GM12892 (cell line): ENCODE measurements at places on chromosomes 7 and 10.

DNA sequence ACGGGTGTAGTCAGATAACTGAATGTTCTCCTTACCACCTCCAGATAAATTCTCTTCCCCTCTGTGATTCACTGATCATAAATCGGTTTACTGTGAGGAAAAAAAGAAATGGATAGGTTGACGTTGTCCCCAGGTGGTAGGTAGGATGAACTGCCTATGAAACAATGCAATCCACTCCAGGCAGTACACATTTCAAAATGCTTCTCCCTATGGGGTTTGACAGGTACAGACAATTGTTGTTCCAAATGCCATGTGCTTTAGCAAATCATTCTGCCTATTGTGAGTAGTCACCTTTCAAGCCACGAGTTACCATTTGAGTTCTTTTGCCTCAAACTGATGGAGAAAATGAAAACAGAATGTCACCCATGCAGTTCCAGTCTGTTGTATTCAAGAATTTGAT, 21.8 kb downstream of the VIM start:
- DNase-seq: no peak

DNA sequence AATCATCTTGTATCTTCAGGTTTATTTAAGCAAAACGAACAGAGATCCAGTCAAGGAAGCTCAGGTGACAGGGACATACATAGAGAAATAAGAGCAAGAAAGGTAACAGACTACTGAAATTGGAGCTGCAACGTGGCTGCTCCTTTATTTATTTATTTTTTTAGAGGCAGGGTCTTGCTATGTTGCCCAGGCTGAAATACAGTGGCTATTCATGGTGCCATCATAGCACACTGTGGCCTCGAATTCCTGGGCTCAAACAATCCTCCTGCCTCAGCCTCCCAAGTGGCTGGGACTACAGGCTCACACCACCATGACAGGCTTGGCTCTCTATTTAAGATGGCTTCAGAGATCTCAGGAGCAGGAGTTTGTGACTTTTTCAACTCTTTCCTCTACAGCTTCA, 46.4 kb downstream of the COL1A2 start:
- DNase-seq: no peak

GRCh38 chr10:10897400-10897799, 120.3 kb upstream of the CELF2 start:
- no peak for DNase-seq

DNA sequence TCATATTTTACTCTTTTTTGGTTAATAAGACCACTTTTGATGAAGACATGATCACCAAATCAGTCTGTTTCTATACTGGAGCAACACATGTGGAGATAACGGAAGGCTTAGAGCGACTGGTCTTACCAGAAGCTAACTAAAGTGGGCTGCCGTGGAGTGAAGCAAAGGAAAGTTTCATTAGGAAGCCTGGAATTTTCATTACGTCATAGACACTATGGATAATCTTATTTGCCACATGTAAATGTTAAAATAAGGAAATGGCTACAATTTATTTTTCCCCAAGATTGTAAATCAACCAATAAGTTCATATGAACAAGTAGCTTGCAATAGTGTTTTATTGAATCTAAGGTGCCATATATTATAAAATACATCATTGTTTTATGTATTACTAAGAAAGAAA, 185.4 kb downstream of the PHTF2 start:
- no peak for DNase-seq

DNA sequence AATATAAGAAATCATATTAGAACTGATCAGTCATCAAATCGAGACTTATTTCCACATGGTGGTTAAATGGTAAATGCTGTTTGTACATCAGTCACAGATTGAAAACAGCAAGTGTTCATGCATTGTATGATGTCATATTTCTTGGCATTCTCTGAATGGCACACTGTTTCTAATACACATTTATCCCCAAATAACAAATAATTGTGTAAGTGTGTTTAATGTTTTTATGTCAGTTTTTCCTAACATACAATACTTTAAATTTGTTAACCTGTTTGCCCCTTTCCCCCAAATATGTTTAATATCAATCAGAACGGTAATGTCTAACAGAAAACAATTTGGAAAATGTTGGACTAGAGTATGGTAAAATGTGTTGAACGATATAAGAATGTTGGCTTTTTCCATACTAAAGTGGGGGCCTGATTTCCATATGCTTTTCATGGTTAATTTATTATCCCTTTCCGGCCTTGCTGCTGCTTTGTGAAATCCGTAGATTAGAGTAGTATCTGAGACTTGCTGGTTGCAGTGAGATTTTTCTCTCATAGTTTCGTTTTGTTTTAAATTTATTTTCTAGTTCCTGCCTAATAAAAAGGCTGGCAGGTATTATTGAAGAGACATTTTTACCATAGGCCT, 23.7 kb downstream of the RAB18 start:
- DNase-seq: no peak

- DNase-seq: no peak
These were observed 144.7 kb downstream of the NRP1 start for GRCh38 chr10:33189808-33190207.

DNA sequence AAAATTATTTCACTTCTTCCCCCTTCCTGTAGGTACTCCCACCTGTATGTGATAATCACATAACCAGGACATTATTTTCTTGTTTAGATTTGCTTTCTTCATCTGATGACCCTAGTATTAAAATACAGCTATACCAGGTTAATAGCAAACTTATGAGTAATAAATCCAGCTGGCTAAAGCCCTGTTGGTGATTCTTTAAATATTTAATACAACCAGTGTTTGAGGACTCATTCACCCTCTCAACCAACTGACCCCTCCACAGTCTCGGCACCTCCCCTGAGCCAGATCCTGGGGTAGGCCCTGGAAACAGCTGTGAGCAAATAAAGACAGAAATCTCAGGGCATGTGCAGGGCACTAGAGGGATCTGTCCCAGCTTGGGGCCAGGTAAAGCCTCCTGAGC, 58.5 kb downstream of the BLNK start:
- DNase-seq: no peak

DNA sequence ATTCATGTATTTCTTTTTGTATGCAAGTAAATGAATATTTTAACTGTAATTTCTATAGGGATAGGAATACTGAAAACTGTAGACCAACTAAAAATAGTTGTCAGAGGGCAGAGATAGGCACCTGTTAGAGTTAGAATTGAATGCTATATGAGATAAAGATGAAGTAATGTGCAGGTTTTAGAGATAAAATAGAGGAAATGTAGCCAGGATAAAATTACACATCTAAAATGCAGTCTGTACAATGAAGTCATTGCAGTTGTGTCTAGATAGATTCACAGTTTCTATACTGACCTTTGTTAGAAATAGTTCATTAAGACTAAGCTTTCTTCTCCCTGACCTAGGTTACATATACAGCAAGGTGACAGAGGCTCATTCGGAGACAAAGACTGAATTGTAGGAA, 46.2 kb downstream of the SMNDC1 start:
- DNase-seq: no peak

DNA sequence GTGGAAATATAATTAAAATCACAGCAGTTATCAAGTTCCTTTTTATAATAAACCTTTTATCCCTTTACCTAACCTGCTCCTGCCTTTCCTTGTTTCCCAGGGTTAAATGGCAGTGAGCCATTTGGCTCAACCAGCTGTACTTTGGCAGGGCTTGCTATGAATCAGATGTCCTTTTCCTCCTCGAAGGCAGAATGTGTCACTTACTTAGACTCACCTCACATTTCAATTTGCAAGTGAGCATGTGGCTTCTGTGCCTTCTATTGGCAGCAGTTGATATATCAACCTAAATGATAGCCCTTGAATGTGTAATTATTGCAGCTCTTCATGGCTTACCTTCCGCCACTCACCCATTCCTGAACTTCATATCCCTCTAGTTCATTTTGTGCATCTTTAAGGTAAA, 301.7 kb downstream of the CSTF2T start:
- DNase-seq: no peak

GRCh38 chr7:141322383-141322782, 228.8 kb upstream of the AGK start:
- no peak for DNase-seq

DNA sequence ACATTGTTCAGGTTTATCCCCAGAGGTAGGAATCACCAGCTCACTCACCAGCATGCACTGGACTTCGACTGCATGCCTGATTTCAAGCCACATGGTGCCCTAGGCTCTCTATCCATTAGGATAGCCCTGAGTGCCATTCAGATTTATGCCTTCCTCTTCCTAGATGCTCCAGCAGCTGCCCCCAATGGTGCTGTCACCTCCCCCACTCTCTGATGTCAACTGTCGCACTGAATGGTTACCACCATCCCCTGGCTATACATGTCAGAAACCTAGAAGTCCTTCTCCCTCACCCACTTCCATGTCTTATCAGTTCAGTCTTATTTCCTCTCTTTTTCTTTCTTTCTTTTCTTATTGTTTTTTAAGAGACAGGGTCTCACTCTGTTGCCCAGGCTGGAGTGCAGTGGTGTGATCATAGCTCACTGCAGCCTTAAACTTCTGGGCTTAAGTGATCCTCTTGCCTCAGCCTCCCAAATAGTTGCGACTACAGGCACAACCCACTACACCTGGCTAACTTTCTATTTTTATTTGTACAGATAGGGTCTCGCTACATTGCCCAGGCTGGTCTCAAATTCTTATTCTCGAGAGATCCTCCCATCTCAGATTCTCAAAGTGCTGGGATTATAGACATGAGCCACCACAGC, 2.9 kb downstream of the SFXN4 start:
- DNase-seq: no peak

DNA sequence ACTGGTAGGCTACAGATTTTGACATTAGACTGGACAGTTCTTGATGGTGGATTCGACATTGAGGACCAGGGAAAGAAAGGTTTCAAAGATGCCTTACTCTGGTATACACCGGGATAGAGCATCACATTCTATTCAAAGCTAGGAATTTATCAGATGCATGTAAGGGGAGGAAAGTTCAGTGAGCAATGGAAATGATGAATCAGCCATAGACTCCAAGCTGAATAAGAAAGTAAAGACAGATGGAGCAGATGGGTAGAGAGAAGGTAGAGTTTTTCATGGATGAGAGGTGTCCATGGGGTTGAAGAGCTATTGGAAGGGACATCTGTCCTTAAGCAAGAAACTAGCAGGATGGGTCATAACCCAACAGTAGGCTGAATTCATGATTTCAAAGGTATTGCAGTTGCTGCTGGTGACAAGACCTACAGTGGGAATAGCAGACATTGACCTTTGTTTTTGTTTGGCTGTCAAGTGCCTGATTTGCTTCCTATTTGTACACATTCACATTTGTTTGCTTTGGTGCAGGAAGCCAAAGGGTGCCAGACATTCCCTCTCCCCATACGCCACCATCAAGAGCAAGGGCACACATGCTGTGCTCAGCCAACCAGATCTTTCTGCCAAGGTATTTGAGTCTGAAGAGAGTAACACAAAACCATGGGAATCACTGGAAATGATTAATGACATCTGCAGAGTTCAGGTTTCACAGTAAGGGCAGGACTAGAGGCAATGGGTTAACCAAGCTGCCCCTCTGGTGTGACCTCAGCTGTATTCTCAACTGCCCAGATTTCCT, 8.6 kb upstream of the CACUL1 start:
- no peak for DNase-seq

DNA sequence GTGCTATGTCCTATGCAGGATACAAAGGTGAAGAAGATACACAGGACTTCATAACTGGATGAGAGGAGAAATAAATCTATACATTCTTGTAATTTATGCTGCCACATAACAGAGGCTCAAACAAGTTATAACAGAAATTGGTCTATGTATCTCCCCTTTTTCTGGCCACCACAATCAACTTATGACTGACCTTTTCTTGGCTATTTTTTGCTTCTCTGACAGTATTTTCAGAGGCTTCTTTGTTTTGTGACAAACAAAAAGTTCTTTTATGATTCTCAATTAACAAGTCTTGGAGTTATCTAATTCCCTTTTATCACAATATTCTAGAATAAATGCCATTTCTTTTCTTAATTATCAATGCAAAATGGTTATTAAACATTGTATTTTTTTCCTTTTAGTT, 953.0 kb upstream of the ZWINT start:
- DNase-seq: no peak

- DNase-seq: no peak
These were observed 38.5 kb downstream of the BNIP3 start for GRCh38 chr10:131943021-131943814.

- no peak for DNase-seq
These were observed 4.9 kb downstream of the TRIM8 start for GRCh38 chr10:102648889-102649796.

- no peak for DNase-seq
These were observed 132.6 kb downstream of the SLC25A13 start for GRCh38 chr7:96189129-96189820.

GRCh38 chr10:59470570-59470969, 108.2 kb upstream of the FAM13C start:
- no peak for DNase-seq

- DNase-seq: no peak
These were observed 78.3 kb downstream of the ATRNL1 start for GRCh38 chr10:115171392-115171960.

- DNase-seq: no peak
These were observed 18.8 kb downstream of the IFIT3 start for GRCh38 chr10:89346405-89347254.

DNA sequence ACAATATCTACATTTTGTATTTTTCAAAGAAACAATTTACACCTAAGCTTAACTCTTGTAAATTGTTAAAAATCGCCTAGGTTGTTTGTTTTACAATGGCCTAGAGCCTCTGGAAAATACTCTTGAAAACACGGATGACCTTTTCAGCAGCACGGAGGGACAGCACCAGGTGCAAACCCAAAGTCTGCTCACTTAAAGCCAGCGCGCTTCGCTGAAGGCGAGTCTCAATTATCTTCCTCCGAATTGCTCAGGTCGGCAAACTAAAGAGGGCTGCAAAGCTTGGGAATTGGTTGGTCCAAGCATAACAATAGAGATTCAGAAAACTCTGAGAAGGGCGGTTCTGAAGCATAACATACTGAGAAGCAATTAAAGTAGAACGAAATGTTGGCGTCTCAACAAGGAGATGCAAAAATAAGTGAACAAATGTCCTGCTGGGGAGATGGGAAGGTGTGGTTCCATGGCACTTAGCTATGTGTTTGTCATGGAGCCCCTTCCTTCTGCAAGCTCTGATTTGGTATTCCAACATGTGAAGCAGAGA, 139.9 kb upstream of the PITRM1 start:
- no peak for DNase-seq

- peak; percentile 47 for DNase-seq
These were observed 69.6 kb downstream of the ATXN7L1 start for GRCh38 chr7:105806592-105807447.
